ENCODE measurements at places on chromosomes 11 and 22.
A peak's percentile ranks its signal among the peaks of the same experiment; 100 is the strongest.

DNA sequence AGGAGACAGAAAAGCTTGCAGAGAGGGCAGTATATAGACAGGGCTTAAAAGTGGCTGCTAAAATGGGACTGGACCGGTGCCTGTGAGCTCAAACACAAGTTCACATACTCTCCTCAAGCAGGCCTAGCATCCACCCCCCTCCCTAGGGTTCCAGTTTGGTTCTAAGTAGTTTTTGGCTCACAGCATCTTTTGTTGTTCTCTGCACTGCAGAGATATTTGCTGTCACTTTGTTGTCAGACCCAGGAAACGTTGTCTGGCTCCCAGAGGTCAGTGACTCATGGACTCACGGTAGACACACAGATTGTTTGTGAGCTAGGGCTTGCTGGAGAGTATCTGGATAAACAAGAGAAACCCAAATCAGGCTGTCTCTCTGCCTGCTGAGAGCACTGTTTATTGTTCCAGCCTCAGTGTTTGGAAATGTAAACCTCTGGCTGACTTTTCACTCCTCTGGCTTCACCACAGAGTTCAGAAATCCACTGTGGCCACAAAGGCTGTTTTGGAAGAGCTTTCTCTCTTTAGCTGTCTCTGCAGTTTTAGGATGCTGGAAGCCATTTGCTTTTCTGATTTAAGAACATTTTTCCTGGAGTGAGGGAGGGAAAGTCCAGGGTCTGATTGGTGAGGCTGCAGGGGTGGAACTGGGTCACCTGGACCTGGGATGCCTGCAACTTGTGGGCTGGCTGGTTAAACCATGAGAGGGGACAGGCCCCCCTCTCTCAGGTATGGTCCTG is 303.7 kb upstream of the PLET1 start:
- DNase-seq: no peak

- DNase-seq: peak; percentile 80
Observed at GRCh38 chr11:82867495-82868082, 32.6 kb downstream of the PRCP start.

GRCh38 chr22:30910358-30910757 is 58.2 kb downstream of the MORC2 start:
- DNase-seq: no peak

DNA sequence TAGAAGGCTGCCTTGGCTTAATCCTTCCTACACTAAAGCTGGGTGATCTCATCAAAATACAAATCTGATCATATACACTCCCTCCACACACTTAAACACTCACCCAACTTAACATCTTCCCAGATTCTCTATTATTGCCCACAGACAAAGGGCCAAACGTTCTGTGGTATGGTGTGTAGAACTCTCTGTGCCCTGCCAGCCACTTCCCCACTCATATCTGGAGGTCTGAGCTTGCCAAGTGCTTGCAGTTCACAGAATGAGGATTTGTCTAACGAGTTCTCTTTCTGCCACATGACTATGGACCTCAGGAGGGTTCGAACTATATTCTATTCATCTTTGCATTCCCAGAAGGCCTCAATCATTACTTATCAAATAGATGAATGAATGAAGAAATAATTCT is 77.6 kb downstream of the MPPED2 start:
- no peak for DNase-seq

GRCh38 chr11:122714004-122714403 is 58.5 kb downstream of the UBASH3B start:
- DNase-seq: no peak

DNA sequence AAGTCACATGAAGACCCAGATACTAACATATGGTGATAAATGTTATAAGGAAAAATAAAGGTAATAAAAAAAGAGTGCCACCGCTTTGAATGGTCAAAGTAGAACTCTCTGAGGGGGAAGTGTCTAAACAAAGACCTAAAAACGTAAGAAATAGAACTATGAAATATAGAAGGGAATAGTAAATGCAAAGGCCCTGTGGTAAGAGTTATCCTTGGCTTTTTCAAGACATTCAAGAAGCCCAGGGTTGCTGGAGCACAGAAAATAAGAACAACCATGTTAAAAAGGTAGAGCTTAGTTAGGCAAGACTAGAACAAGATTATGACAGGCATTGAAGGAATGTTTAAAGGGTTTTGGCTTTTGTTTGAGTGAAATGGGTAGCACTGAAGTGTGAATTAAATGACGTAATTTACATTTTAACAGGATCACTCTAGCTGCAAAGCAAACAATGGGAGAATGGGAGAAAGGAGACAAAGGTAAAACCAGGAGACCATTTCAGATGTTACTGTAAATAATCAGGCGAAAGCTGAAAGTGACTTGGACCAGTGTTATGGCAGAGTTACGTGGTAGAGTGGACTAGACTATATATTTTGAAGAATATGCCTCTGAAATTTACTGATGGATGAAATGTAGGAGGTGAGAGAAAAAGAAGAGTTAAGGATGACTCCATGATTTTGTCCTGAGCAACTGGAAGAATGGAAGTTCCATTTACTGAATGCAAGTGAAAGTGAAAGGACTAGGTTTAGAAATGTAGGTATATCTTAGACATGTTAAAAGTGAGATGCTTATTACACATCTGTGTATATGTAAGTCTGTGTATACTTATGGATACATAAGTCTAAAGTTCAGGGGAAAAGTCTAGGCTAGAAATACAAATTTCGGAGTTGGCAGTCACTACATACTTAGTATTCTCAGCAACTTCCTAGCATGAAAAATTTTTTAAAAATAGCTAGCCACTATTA is 28.5 kb downstream of the BTBD10 start:
- no peak for DNase-seq

- no peak for DNase-seq
Observed at GRCh38 chr11:10499874-10500601, 40.9 kb downstream of the RNF141 start.

- no peak for DNase-seq
Observed at GRCh38 chr22:35617137-35617755, at the start of gene MB. MB (minus strand) TSS chr22:35617329; CDS start chr22:35617257, 72 bp downstream.

DNA sequence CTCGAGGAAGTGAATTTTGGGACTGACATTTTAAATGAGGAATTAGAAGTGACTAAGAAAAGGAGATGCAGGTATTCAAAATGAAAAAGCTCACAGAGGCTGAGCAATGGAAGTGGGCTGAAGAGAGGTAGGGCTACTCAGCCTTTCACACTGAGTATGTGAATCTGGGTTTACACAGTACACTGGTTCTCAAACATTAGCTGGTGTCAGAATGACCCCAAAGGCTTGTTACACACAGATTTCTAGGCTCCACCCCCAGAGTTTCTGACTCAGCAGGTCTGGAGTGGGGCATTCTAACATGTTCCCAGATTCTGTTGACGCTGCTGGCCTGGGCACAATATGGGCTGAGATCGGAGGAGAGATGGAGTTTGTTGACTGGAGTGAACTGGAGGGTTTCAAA is 32.8 kb downstream of the CADM1 start:
- no peak for DNase-seq

GRCh38 chr22:25853078-25853477 is 111.1 kb downstream of the MYO18B start:
- DNase-seq: no peak

DNA sequence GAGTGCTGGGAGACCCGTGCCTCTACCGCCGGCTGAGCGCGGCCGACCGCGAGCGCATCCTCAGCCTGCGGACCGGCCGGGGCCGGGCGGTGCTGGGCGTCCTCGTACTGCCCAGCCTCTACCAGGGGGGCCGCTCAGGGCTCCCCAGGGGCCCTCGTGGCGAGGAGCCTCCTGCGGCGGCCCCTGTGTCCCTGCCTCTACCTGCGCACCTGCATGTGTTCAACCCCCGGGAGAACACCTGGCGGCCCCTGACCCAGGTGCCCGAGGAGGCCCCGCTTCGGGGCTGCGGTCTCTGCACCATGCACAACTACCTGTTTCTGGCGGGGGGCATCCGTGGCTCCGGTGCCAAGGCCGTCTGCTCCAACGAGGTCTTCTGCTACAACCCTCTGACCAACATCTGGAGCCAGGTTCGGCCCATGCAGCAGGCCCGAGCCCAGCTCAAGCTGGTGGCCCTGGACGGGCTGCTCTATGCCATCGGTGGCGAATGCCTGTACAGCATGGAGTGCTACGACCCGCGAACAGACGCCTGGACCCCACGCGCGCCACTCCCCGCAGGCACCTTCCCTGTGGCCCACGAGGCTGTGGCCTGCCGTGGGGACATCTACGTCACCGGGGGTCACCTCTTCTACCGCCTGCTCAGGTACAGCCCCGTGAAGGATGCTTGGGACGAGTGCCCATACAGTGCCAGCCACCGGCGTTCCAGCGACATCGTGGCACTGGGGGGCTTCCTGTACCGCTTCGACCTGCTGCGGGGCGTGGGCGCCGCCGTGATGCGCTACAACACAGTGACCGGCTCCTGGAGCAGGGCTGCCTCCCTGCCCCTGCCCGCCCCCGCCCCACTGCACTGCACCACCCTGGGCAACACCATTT is 3.5 kb downstream of the KLHDC7B start:
- DNase-seq: no peak

DNA sequence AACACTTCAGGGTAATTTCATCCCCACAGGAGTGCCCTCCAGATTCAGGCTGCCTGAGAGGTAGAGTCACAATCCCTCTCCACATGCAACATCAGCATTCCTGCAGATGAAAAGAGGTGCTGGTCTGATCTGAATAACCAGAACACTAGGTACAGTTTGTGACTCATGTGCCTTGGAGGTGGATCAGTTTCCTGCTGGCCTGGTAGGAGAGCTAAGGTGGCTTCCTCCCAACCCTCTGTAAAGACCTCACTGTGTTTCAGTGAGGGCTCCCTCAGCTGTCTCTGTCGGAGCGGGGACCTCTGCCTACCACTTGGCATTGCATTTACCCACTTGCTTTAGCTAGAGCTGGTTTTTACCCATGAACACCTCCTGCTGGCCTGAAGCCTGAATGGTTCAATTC is 7.6 kb downstream of the OR9G1 start:
- DNase-seq: no peak

- DNase-seq: no peak
Observed at GRCh38 chr11:18853086-18853720, 61.6 kb upstream of the PTPN5 start.

- DNase-seq: no peak
Observed at GRCh38 chr11:86941077-86941870, 13.9 kb downstream of the FZD4 start.

- no peak for DNase-seq
Observed at GRCh38 chr11:225734-226453, 10.2 kb downstream of the SIRT3 start.

DNA sequence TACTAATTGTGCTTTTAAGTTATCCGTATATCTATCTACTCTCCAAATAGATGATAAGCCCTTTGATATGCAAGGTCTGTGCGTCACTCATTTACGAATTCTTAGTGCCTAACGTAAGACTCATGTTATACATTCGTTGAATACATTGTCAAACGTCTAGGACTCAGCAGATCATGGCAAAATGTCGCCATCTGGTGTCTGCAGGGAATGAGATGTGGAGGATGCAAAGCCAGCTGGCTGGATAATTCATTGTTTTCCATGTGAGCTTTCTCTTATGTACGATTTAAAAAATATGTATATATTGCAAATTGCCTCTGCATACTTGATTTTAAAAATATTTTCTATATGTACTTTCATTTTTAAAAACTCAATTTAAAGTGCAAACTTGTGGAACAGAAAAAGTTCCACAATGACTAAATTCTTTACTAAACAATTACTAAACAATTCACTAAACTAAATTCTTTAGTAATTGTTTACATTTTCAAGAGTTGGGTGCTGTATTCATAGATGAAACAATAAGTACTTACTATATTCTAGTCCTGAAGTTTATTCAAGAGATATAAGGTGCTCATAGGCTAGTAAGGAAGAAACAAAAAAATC is 33.8 kb downstream of the ZNF202 start:
- DNase-seq: peak; percentile 70

- no peak for DNase-seq
Observed at GRCh38 chr11:119509969-119510401, 87.0 kb upstream of the THY1 start.

- peak; percentile 32 for DNase-seq
Observed at GRCh38 chr11:94519478-94520084, 7.3 kb downstream of the C11orf97 start.

DNA sequence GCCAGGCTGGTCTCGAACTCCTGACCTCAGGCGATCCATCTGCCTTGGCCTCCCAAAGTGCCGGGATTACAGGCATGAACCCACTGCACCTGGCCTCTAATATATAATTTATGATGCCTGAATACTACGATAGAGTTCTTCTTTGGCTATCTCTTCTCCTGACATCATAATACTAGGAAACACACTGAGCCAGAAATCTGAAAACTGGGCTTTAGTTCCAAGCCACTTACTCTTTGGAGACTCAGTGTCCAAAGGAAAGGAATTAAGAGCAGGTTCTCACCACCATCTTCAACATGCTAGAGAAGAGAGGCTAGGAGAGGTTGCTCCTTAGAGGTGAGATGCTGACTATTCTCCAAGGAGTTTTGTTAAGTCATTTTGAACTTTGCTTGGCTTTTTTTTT is 52.4 kb downstream of the UBASH3B start:
- DNase-seq: no peak

- no peak for DNase-seq
Observed at GRCh38 chr11:96197801-96198701, 144.9 kb downstream of the MAML2 start.

DNA sequence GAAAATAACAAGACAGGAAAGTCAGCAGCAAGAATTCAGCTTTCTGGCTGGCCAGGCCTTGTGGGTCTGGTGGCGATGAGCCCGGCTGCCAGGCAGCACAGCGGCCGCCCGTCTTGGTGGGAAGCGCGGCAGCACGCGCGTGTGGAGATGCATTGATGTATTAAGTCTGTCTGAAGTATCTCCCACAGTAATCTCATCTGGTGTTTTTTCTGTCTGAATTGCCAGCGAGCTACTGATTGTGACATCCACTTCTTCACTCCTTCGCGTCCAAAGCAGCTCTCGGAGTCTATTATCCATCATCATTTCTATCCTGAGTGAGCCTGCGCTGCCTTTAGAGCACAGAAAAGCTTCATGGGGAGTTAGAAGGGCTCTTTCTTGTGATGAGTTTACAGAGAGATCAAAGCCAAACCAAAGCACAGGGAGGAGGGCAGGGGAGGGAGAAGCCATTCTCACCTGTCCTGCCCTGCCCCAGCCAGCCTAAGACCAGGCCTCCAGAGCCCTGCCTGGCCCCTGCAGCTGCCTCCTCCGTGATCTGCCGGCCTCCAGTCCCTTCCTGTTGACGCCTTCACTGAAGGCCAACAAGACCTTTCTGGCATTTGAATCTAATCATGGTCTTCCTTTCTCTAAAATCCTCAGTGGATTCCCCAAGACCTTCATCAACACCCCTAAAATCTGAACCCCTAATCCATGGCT is 1419.0 kb downstream of the TBC1D22A start:
- no peak for DNase-seq

DNA sequence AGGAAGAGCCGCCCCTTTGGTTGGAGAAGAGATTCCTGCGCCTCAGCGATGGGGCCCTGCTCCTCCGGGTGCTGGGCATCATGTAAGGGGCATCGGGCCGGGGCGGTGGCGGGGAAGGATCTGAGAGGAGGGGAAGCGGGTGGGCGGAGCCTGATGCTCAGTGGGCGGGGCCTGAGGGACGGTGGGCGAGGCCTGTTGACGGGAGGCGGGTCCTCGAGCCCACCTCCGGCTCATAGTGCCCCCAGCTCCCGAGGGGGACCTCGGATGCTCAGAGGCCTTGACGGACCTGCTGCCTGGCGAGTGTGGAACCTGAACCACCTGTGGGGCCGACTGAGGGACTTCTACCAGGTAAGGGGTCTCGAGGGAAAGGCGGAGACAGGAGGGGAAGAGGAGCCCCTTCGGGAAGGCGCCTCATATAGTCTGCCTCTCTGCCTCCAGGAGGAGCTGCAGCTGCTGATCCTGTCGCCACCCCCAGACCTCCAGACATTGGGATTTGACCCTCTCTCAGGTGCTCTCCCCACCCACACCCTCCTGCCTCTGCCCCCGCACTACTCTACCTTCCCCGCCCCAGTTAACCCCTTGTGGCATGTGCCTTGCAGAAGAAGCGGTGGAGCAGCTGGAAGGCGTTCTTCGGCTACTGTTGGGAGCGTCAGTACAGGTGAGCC is 799 bp downstream of the CCDC88B start:
- peak; percentile 31 for DNase-seq

Data from KG1 (cell line).